ENCODE measurements at places on chromosomes 5 and 9.
A peak's percentile ranks its signal among the peaks of the same experiment; 100 is the strongest.

- no peak for DNase-seq
Measured at GRCh38 chr5:88765171-88765570, 117.8 kb downstream of the MEF2C start.

DNA sequence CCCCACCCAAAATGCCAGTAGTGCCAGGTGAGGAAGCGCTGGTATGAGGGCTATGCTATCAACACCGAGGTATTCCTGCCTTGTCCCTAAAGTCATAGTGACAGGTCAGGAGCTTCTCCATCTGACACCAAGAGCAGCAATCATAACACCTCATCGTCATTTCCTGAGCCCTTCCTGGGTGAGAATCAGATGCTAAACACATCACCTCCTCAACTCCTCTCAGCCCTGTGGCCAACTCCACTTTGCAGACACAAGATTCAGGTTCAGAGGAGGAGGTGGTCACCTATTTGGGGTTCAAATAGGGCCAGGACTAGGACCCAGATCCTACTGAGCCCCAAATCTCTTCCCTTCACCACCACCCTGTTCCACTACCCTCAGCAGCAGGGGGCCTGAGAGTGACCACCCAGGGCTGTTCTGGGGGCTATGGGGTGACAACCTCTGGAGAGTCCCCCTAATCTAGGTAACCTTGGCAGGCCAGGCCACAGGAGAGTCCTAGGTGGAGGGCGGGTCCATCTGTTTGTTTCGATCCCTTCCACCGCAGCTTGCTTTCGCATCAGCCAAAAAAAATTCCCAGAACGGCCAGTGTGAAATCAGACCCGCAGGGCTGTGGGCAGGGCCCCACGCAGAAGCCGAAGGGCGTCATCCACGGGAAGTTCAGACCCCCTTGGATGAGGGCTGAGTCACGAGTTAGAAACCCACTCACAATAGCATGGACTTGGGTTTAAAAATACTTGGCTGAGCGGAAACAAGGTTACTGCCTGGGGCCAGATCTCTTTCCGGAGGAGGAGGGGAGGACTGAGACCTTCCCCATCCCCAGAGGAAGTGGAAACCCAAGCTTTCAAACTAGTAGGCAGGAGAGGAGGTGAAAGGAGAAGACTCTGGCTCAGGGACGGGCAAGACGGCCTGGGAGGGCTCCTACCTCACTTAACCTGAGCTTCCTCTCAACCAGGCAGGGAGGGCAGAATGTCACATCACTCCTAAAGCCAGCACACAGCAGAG lies 8.7 kb downstream of the STK10 start:
- DNase-seq, result peak; percentile 43

- no peak for DNase-seq
Measured at GRCh38 chr9:133686642-133687575, 50.7 kb downstream of the DBH start.

DNA sequence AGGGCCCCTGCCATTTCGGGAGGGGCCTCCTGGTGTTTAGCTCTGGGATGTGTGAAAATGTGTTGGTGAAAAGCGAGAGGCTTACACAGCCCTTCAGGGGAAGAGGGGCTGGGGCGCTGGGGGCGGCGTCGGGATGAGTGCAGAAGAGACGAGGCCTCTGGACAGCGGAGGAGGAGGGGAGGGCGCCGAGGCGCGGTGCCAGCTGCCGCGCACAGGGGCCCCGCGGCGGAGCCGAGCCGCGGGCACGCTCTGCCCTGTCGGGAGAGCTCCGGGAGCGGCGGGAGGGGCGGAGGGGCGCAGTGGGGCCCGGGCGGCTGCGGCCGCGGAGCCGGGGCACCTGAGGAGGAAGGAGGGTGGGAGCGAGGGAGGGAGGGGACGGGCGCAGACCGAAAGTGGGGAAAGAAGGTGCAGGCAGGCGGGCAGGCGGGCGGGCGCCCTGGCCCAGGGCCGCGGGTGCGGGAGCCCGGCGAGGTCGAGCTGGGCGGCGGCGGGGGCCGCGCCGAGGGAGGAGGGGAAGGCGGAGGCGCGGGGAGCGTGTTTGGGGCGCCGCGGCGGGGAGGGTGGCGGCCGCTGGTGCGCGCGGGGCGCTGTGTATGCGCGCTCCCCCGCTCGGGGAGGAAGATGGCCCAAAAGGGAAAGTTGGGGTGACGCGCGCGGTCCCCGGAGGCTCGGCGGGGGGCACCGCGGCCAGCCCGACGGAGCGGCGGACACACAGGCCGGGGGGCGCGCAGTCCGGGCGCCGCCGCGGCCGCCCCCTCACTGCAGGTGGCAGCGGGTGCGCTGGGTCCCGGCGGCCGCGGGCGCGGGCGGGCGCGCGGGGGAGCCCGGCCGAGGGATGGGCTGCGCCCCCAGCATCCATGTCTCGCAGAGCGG lies at the start of gene PDE8B:
Gene PDE8B, plus strand, starts transcription at position 590 of the 873 bp plus-strand sequence. Its CDS starts 246 bp downstream, at position 836.
- DNase-seq, result no peak

DNA sequence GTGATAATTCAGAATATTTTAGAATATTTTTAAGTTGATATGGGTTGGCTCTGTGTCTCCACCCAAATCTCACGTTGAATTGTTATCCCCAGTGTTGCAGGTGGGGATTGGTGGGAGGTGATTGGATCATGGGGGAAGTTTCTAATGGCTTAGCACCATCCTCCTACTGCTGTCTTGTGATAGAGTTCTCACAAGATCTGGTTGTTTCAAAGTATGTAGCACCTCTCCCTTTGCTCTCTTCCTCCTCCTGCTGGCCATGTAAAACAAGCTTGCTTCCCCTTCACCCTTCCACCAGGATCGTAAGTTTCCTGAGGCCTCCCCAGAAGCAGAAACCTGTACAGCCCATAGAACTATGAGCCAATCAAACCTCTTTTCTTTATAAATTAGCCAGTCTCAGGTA lies 214.6 kb upstream of the C9orf72 start:
- no peak for DNase-seq

DNA sequence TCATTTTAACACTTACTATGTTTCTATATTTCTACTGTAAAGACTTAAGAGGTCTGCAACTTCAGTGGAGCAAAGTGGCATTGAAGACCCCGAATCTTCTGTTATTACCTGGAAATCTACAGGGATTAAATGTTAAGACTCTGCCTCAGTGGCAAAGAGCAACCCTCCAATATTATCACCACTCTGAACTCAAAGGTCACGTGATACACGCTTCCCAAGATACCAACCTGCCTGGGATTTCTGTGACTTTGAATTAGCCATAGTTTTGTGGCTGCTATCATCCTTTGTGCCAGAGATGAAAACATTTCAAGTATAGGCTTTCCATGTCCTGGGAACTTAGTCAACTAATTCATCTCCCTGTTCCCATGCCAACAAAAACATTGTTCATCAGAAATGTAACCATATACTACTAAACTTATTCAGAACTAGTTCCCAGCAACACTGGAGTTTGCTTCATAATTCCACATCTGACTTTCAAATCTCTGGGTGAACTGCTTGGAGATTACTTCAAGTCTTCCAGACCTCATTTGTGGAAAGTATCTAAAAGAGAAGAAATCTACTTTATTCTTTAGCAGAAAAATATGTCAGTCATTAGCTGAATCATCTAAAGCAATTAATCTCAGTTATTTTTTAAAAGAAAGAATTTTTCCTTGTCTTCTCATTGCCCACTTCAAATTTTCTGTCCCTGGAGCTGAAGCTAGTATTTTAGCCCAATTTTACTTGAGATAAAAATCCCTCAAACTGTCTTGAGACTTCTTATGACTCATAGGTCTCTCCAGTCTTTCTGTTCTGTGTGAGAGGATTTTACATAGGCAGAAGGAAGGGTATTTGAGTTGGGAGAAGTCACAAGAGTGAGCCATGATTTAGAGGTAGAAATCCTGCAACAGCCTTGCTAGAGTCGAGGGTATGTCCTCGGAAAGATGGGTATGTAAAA lies 83.0 kb downstream of the ZNF462 start:
- no peak for DNase-seq

DNA sequence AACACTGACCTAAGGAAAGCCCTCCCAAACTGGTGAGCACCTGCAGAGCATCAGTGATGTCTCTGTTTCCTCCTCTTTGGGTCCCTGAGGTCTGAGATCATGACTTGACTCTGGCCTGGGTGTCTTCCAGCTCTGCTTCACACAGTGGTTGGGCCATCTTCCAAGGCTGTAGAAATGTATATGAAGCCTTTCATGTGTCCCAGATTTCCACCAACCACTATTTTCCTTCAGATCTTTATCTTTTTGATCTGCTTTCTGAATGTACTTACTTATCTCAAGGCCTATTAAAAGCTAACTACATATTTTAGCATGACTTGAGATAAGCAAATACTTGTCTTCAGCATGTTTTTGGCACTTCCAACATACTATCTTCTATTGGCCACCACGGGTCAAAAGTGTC lies 47.1 kb downstream of the PRELID2 start:
- no peak for DNase-seq

DNA sequence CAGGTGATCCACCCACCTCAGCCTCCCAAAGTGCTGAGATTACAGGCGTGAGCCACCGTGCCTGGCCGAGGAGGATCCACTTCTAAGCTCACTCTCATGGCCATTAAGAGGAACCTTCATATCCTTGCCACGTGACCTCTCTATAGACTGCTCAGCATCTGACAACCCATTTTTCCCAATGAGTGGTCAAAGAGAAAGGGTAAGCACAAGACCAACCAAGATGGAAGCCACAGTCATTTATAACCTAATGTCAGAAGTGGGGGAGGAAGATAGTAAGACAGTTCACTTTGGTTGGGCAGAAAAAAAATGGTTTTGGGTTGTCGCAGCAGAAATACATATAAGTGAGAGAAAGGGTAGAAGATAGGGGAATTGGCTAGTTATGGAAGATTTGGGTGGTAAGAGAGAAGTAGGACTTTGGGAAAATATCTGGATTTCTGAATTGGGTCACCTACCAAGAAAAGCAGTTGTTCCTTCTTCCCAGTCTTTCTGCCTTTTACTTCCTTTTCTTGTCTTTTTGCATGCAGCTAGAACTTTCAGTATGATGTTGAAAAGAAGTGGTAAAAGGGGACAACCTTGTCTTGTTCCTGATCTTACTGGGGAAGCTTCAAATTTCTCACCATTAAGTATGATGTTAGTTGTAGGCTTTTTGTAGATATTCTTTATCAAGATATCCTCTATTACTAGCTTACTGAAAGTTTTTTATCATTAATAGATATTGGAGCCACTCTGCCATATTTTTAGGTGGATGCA lies 15.6 kb downstream of the SNX2 start:
- DNase-seq, result no peak

- DNase-seq, result no peak
Measured at GRCh38 chr5:79973511-79973910, 17.6 kb downstream of the MTX3 start.

DNA sequence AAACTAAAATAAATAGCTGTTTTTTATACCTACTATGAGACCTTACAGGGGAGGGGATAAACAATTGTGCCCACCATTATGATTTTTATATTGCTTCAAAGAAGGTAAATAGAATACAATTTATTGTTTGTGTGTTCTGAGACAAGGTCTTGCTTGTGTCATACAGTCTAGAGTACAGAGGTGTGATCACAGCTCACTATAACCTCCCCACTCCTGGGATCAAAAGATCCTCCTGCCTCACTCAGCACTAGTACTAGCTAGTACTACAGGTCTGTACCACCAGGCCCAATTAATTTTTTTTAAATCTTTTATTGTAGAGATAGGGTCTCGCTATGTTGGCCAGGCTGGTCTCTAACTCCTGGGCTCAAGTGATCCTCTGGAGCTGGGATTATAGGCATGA lies 11.3 kb downstream of the TLE1 start:
- DNase-seq, result no peak

- no peak for DNase-seq
Measured at GRCh38 chr5:177336603-177337494, 14.6 kb downstream of the LMAN2 start.

GRCh38 chr9:100213730-100214477 lies 114.9 kb downstream of the INVS start:
- no peak for DNase-seq

DNA sequence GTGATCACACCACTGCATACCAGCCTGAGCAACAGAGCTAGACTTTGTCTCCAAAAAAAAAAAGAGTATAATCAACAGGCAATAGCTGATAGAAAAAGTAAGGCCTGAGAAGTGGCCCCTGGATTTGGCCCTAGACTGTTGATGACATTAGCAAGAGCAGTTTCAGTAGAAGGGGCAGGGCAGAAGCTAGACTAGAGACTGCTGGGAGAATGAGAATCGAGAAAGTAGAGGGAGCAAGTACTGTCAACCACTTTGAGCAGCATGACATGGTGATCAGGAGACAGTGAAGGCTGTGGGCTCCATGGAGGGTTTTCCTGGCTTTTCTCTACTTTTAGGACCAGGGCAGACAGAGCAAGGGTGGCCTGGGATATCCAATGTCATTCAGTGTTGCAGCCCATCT lies 34.9 kb upstream of the B4GALT1 start:
- DNase-seq, result no peak

GRCh38 chr5:135481909-135482311 lies 29.8 kb upstream of the TIFAB start:
- no peak for DNase-seq

GRCh38 chr5:73668017-73668416 lies 42.0 kb downstream of the ARHGEF28 start:
- DNase-seq, result no peak

- no peak for DNase-seq
Measured at GRCh38 chr5:150535611-150536010, 27.7 kb downstream of the NDST1 start.

DNA sequence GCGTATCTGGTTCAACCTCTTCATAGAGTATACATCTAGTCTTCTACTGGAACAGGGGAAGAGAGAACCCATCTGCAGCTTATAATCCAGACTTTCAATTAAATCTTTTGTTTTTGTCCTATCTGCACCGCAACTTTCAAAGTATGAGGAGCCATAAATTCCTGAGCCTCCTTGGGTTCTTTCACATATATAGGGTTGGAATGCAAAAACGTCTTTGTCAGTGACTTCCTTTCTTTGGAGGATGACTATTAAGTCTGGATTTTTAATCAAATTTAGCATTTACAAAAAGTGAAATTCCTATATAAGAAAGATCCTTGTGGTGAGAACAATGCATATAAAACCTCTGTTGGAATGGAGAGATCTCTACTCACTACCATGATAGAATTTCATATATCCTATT lies 370.8 kb downstream of the TMEM38B start:
- no peak for DNase-seq

DNA sequence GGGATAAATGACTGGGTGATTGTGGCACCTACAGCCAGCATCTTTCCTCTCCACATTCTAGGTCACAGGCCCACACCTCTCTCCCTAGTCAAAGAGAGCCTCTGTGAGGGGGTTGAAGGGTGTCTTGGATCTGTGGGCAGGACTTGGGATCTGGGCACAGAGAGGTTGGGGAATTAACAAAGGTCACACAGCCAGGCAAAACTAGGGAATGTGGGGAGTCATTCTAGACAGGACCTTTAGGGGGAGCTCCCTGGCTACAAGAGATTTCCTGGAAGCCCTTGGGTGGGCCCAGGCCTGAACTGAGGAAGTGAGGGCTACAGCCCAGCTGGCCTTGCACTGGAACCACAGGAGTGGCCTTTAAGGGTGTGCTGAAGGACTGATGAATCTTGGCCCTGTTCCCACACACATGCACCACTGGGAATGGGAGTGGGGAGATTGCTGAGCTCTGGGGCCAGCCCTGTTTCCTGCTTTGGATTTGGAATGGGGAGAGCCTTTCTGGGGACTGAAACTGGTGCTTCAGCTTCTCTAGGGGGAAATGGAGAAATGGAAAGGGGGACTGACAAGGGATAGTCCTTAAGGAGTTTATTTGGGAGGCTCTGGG lies 12.4 kb upstream of the CXXC5 start:
- DNase-seq, result no peak

- no peak for DNase-seq
Measured at GRCh38 chr9:92983984-92984589, 36.8 kb downstream of the FGD3 start.

GRCh38 chr5:147737921-147738320 lies 44.6 kb downstream of the JAKMIP2 start:
- DNase-seq, result no peak

- no peak for DNase-seq
Measured at GRCh38 chr9:75117564-75117963, 29.2 kb downstream of the OSTF1 start.
